ENCODE measurements at places on chromosomes 13 and 19.

GRCh38 chr19:34353546-34353945 is 11.4 kb upstream of the GPI start:
- no peak for DNase-seq

DNA sequence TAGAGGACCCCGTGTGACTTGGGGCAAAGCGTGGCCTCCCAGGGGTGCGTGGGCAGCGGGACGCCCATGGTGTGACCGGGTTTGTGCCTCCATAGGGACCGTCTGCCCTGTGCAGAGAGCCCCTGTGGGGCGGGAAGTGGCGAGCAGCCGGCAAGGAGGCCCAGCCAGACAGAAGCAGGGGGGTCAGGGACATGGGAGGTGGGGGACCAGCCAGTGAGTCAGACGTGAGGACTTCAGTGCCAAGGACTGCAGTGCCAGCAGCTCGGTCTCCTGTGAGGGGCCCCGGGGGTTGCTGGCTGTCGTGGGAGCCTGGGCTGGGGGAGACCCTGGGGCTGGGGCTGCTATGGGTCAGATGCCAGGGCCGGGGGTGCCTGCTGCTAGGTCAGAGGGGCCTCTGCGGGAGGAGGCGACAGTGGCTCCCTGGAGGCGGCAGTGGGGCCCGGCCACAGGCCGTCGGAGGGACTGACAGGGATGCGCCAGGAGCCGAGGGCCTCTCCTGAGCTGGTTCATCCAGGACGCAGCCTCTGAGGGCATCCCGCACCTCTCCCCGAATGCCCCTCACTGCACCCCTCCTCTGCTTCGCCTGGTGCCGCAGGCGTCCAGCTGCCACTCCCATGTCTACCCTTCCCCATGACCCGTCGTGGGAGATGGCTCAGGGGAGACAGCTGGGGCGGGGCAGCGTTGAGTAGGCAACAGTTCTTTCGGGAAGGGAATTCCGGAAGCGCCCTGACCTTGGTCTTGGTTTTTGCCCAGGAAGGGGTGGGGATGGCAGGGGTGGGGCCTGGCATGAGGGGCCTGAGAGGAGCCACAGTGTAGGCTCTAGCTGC is 80.0 kb downstream of the KDM4B start:
- no peak for DNase-seq

- DNase-seq: peak; percentile 42
These were observed 3.8 kb downstream of the ATP12A start for GRCh38 chr13:24683838-24684599.

DNA sequence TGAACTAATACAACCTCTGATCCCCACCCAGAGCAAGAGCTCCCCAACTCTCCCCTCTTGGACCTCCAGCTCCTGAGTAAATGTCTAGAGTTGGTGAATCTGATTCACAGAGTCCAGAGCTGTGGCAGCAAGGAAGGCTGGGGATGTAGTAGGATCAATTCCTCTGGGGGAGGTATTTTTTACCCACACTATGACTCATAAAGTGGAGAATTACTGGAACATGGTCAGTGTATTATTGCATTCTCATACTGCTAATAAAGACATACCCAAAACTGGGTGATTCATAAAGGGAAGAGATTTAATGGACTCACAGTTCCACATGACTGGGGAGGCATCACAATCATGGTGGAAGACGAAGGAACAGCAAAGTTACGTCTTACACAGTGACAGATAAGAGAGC is 496.7 kb downstream of the EFNB2 start:
- DNase-seq: no peak

DNA sequence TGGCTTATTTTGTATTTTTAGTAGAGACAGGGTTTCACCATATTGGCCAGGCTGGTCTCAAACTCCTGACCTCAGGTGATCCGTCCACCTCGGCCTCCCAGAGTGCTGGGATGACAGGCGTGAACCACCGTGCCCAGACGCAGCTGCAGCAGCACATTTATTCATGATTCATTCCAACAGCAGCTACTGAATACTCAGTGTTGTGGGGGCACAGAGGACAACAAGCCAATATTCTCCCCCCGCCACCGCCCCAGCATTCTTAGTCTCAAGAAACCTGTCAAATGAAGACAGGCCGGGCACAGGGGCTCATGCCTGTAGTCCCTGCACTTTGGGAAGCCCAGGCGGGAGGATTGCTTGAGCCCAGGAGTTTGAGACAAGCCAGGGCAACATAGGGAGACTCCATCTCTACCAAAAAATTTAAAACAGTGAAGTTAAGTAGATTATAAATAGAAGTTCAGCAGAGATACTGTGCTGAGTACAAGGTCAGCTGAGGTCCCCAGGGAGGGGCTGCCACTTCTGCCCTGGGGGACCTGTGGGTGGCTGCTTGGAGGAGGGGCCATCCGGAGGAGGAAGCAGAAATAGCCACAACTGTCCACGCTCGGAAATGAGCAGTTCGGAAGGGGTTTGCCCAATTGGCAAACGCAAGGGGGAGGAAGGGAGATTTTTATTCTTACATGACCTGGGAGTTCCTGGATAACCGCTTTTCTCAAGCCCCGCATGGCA is 4.3 kb downstream of the DOT1L start:
- DNase-seq: peak; percentile 97

DNA sequence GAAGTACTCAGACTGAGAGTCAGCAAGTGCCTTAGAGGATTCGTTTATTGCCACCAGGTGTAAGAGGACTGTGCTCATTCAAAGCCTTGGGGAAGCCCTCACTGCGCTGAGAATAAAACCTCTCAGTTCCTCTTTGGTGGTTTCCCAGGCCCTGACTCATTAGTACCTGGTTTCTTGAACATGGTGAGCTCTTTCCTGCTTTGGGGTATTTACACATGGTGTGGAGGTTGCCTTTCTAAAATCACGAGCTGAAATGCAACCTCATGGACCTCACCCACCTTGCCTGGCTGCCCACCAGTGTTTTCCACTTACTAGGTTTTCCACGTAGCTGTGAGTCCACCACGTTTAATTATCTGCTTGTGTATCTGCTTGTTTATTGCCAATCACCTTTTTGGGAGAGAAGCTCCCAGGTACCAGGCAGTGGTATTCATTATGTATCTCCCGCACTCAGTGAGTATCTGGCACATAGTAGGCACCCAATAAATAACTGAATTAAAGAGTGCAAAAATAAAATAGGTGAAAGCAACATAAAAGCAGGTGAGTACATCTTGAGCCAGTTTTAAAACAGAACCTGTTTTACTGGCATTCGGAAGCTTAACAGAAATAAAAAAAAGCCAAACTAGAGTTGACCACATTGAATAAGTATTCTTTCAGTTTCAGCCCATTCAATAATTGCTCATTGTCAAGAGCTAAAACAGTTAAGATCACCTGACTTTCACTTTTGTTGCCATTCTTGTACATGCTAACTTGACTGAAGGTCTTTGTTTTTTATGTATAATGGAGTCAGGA is 533.0 kb downstream of the MYO16 start:
- DNase-seq: peak; percentile 84

DNA sequence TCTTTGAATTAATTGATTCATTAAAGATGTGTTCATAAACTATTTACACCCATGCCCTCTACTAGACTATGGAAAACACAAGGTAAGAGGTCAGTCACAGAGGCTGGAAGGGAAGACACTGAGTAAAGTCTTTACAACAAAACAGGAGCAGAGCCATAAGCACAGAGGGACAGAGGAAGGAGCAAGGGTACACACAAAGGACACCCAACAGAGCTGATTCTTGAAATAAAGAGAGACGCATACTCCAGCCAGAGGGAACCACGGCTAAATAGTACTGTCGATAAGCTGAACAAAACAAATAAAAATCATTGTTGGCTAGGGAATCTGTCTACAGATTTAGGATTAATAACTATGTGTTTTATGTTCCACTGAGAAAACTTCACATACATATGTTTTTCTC is 289.2 kb downstream of the EFNB2 start:
- DNase-seq: no peak

GRCh38 chr19:42286349-42287016 is 15.4 kb upstream of the PRR19 start:
- peak; percentile 46 for DNase-seq

GRCh38 chr13:110274687-110275086 is 32.3 kb downstream of the COL4A1 start:
- DNase-seq: no peak

GRCh38 chr19:35414442-35414841 is 33.6 kb upstream of the FFAR2 start:
- no peak for DNase-seq

GRCh38 chr13:27379694-27380641 is 44.5 kb upstream of the GTF3A start:
- DNase-seq: peak; percentile 30

GRCh38 chr13:114049026-114049425 is 75.2 kb upstream of the C13orf46 start:
- DNase-seq: no peak

- DNase-seq: no peak
These were observed at the start of gene LRFN3 for GRCh38 chr19:35935911-35936737. TSS of gene LRFN3 (plus strand) at chr19:35936374. CDS start at chr19:35939426, 3,052 bp downstream.

DNA sequence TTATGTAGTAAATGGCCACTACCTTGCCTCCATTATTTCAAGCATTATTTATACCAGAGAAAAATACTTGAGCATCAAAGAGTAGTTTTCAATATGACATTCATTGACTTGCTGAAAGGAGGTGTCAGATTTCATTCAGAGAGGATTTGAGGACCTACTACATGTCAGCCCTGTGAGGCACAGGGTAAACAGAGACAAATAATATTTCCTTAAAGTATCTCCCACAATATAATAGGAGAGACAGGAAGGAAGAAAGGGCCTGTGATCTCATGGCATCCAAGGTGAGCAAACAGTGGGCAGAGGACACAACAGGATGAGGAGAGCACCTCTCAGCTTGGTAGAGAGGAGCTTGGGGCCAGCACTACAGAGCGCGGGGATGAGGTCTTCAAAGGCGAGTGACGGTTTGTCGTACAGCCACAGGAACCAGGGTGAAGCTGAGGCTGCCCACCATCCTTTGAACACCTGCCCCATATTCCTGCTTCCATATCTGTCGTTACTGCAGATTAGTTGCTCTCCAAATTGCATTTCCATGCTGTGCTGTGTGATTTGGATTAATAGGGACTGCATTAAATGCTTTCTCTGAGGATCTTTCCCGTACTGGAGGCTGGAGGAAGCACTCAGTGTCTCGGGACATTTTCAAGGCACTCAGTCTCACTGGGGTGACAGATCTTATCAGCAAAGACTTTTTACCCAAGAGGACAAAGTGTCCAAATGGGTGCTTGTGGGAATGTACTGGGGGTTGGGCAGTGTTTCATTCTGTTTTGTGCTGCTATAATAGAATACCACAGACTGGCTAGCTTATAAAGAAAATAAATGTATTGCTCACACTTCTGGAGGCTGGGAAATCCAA is 59.2 kb downstream of the GJA3 start:
- DNase-seq: no peak

- peak; percentile 88 for DNase-seq
These were observed at the start of gene GIPR for GRCh38 chr19:45667620-45668341. TSS of gene GIPR (plus strand) at chr19:45668221. CDS start at chr19:45669521, 1,300 bp downstream.

- DNase-seq: no peak
These were observed 60.7 kb upstream of the URI1 start for GRCh38 chr19:29881386-29881785.

- no peak for DNase-seq
These were observed 6.6 kb upstream of the ZNF835 start for GRCh38 chr19:56678205-56678604.

- DNase-seq: no peak
These were observed 55.0 kb downstream of the DNAJC15 start for GRCh38 chr13:43078399-43078798.

DNA sequence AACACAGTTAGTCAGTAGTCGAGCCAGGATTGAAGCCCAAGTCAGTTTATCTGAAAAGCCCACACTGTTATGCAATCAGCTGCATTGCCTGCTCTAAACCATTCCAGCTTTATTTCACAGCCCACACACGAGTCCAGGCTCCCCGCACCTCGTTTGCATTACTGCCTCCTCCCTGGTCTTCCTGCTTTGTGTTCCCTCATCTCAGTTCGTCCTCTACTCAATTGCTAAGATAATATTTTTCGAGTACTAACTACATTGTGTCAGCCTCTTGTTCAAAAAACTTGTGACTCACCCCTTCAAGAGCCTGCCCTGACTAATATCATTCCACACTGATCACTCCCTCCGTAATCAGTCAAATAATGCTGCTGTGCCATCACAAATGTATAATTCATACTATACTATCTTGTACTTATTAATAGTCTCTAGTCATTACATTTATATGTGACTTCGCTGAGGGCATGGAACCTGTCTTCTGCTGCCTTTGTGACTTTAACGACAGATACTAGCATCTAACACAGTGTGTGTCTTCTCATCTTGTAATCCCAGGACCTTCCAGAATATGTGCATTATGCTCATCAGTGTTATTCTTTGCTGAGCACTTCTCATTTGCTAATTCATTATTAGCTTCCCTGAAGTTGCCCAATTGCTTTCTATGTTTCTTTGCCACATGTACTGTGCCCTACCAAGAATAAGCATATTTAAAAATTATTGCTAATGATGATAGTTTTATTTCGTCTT is 26.2 kb upstream of the WDFY2 start:
- peak; percentile 64 for DNase-seq

DNA sequence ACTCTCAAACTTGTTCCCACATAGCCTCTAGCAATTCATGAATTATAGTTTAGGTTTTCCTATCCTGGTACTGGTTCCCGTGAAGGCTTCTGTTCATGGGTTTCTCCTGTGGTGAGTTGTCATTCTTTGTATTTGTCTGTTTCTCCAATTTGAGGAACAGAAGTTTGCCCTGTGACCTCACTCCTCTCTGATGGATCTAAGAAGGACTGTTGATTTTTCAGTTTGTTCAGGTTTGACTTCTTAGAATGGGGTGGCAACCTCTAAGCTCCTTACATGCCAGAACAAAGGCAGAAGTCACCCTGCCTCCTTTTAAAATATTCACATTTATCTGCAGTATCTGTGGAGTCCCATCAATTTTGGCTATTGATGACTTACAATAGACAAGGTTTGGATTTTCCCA is 354.0 kb downstream of the SPRY2 start:
- DNase-seq: no peak

GRCh38 chr19:39398297-39398864 is 7.2 kb downstream of the MED29 start:
- DNase-seq: peak; percentile 99

DNA sequence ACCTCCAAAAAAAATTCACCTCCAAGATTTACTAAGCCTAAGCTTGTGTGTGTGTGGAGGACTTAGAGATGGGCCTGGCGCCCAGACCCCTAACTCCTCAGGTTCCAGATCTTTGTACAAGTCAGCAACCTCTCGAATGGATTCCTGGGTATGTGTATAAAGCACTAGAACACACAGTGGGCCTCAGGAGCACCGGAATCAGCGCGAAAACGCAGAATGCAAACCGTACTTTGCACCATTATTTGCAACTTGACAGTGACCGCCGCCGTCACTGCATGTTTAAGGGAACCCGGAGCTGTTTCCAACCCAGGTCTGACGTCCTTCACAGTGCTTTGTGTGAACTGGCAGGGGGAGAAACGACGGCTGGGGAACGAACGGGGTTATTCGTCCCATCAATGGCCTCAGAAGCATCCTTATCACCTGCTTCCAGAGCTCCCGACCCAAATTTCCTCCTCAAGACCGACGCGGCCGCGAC is 688 bp downstream of the ZNF606 start:
- no peak for DNase-seq

- peak; percentile 41 for DNase-seq
These were observed 46.8 kb downstream of the COG3 start for GRCh38 chr13:45511310-45512097.

Measured in CD14-positive monocyte (primary cell).